ENCODE measurements at places on chromosomes 16 and 17.

DNA sequence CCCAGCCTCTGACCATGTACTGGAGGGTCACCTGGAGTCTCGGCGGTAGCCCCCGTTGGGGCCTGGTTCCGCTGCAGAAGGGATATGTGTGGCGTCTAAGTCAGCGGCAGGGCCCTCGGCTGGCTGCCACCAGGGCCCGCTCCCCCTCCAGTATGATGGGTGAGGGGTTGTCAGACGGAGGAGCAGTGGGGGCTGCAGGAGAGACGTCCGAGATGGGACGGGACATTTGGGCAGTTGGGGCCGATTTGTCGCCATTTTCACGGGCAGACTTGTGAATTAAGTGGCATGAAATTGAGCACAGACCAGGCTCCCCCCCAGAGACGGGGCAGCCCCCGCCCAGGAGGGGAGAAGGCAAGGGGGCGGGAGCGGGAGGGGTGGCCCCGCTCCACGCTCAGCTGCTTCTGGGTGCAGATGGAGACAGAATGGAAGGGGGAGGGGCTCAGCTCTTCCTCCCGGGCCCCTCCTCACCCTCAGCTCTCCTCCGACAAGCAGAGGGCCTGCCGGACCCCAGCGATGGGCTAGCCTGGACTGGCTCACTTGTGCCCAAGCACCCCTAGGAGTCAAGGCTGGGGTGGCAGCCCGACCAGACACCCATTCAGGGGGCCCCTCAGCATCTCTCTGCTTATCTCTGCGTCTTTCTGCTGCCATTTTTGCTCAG, 52.7 kb upstream of the LHX1 start:
- DNase-seq = no peak

DNA sequence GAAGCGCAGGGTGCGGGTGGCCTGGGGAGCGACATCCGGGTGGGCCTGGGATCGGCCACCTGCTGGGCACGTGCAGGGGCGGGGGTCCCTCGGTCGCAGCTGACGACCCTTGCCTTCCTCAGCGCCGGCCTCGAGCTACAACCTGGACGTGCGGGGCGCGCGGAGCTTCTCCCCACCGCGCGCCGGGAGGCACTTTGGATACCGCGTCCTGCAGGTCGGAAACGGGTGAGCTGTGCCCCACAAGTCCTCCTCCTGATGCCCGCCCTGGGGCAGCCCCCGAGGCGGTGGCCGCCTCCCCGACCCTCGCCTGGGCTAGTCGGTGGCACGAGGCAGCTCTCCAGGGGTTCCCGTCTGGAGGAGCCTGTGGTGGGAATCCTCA, 1.5 kb downstream of the ITGAL start:
- no peak for DNase-seq

GRCh38 chr17:62572888-62573401, 54.5 kb upstream of the MRC2 start:
- DNase-seq = no peak

DNA sequence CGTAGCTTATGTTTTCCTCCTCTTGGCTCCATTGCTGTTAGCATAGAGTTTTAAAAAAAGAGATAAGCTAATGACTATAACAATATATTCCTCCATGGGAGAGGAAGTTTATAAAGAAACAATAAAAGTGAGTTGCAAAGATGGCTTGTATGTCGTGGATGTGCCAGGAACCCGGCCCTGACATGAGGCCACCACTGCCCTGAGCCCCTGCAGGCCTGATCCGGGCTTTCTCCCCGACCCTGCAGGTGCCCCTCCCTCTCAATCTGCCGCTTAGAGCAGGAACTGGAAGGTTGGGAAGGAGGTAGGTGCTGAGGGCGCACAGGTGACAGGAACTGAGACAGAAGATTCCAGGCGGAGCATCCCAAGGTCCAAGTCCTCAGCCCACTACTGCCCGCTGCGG, 11.7 kb downstream of the PAM16 start:
- no peak for DNase-seq

DNA sequence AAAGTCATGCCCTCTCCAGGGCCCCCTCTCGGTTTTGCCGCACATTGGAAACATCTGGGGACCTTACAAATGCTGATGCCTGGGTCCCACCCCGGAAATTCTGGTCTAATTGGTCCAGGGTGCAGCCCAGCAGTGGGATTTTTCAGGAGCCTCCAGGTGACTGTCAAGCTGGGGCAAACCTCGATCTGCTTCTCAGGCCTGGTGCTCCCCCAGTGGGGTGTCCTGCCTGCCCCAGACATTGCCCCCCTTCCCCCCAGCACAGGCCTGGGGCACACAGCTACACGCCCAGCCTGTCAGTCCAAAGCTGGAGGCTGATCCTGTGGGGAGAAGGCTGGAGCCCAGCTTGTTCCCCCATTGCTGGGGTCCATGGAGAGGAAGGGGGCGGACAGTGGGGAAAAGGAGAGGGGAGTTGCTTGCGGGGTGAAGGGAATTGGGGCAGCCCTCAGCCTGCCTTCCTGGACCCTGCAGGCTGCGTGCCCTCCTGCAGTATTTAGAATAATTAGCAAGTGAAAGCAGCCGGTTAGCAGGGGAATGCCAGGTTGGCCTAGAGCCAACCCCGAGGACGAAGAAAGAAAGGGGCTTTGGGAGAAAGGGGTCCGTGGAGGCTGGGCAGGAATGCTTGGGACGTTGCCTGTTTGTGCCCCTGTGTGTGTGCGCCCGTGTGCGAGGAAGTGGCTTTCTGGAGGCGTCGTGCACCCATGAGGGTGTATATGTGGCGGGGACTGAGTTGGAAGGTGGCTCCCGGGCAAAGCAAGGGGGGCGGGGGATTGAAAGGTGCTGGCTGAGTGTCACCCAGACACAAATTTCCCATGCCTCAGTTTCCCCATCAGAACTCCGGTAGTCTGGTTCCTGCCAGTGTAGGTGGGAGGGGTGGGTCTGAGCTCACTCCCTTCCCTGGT, 5.9 kb downstream of the FOXJ1 start:
- DNase-seq = no peak

GRCh38 chr17:74128456-74129211, 74.8 kb upstream of the RPL38 start:
- DNase-seq = no peak

DNA sequence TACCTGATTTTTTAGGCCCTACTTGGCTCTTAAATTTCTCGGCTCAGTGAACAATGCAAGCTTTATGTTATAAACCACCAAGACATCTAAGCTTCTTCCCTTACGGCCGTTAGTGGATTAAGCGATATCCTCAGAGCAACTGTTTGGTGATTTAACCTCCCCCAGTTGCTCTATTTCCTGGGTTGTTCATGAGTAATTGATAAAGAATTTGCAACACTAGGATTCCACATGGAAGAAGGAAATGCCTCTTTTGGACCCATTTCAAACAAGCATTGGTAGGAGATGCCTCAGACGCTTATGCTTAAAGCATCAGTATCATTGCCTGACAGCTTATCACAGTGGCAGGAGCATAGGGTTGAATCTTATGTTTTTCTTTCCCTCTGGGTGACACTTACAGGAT, 65.3 kb downstream of the RBFOX1 start:
- no peak for DNase-seq

DNA sequence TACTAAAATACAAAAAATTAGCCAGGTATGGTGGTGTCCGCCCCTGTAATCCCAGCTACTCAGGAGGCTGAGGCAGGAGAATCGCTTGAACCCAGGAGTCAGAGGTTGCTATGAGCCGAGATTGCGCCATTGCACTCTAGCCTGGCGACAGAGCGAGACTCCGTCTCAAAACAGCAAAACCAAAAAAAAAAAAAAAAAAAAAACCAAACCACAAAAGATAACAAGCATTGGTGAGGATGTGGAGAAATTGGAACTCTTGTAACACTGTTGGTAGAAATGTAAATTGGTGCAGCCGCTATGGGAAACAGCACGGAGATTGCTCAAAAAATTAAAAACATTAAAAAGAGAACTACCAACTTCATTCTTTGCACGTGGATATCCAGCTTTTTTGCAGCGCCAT, 119.4 kb downstream of the OR1D5 start:
- no peak for DNase-seq

DNA sequence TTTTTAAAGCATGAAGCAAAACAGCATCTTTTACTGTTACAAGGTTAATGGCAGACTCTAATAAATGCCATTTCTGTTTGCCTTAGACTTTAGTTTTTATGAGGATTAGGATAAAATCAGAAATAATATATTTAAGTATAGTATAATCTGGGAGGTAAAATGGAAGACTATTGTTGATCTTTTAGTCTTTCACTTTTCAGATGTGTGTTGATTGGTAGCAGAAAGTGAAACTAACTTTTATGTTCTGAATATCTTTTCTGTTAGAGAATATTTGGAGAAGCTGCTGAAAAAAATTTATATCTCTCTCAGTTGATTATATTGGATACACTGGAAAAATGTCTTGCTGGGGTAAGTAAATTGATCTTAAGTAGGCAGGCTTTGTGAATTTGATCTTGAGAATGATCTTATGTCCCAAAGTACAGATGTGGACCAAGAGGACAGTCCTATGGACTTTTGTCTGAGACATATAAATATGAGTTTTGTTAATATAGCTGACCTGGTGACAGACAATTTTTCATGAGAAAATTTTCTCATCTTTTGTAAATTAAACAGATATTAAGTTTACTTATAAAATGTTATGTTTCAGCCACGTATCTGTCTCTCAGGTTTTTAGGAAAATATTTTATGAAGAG, 64.1 kb downstream of the NF1 start:
- no peak for DNase-seq

DNA sequence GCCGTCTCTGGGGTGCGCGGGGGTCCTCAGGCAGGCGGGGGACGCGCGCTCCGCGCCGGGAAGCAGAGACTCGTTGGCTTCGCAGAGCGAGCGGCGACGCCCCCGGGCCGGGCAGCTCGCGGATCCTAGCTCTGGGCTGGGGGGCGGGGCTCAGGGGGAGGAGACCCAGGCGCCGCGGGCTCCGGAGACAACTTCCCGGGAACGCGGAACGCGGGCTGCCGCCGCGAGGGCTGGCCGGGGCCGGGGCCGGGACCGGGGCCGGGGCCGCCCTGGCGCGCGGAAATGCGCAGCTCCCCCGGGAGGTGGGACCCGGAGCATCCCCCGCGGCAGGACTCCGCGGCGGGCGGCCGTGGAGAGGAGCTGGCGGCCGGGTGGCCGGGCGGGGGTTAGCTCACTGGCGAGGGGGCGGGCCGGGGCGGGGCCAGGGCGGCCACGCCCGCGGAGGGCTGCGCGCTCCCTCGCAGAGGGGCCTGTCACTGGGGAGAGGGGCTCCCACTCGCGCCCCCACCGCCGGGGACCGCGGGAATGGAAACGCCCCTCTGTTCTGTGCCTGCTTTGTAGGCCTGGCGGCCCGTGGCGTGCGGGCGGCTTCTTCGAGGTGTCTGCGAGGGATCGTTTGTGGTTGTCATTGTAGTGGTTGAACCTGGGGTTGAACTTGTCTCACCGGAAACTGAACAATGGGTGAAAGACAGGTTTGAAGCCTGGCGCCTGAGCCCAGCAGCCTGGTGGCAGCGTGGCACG, at the start of gene GAS7:
GAS7 (minus strand) TSS at position 98 of the 741 bp plus-strand sequence.
- peak; percentile 13 for DNase-seq

DNA sequence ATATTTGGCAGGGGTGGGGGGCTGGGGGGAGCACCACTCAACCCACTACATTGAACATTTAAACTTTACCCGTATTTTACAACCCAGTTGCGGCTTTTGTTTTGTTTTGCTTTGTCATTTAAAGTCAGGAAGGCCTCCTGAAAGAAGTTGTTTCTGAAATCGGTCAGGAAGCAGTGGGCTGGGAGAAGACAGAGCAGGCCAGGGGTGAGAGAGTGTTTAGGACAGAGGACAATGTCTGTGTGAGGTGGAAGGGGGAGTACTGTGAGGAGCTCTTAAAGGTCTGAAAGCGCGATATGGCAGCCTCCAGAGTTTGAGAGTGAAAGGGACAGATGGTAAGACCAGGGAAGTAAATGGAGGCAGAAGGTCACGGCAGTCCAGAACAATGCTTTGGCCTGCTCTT, 6.1 kb upstream of the WFIKKN2 start:
- no peak for DNase-seq

DNA sequence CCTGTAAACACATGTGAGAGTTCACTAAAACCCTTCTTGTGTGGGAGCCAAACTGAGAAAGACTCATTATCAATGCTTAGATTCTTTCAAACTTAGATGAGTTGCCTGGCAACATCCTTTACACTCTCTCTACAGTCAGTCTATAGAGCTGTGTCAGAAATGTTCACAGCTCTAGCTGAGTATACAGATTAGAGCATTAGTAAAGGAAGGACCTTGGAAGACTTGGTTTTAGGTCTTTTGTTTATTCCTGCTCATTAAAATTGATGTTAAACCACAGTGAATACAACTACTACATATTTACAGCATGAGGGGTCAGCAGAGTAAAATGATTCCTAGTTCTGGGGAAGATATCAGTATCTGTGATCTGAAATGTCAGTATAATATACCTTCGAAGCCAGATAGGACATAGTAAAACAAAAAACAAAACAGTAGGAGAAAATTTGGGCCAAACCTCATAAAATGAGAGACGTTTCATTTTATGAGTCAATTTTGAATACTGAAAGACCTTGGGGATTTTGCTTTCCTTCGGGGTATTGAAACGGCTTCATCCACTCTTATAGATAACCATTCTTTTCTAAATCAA, 186.0 kb downstream of the TANC2 start:
- no peak for DNase-seq

DNA sequence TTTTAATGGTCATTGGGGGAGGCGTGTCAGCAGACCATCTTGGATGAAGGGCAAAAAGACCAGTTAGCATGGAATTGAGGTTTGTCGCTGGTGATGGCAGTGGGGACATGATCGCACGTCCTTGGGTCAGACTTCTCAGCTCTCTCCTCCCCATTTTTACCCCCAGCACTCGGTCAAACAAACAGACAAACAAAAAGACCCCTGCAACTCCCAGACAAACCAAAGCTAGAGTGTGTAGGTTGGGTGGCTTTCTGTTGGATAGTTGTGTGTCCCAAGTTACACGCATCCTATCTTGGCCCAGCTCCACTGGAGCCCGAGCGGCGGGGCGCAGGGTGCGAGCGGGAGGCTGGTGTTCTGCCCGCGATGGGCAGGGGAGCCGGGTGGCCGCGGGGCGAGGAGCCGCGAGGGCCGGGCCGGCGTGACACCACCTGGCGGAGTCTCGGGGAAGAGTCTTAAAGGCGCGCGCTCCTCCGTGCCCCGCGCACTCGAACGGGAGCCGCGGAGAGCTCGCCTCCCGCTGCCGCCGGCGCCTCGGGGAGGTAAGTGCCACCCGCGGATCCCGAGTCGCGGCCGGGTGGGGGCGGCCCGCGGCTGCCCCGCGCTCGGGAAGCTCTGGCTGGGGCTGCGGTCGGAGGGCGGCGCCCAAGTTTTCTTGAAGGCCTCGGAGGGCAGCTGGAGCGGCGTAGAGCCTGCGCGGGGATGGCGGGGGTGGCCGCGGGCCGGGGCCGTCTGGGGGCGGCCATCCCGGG, 18.5 kb upstream of the NTN1 start:
- no peak for DNase-seq

GRCh38 chr17:18039535-18040260, 490 bp downstream of the GID4 start:
- no peak for DNase-seq

DNA sequence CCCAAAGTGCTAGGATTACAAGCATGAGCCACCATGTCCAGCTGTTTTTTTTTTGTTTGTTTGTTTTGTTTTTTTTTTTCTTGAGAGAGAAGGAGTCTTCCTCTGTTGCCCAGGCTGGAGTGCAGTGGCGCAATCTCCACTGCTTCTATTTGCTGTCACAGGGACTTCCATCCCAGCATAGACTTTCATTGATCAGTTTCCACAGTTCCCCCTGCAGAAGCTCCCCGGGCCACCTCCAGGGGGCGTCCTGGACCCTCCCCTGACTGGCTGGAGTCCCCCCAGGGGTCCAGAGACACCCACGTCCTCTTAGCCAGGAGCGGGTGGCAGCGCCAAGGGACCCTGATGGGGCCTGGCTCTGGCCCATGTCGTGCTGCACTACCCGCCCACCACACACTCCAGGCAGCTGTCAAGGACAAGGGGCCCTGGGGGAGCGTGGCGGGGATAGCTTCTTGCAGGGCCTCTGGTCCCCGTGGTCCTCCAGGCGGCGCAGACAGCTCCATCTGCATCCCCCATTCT, 3.1 kb upstream of the NPW start:
- no peak for DNase-seq

GRCh38 chr17:48011405-48012150, 26.0 kb downstream of the COPZ2 start:
- DNase-seq = peak; percentile 20
